ENCODE measurements at places on chromosomes 3 and 15.

DNA sequence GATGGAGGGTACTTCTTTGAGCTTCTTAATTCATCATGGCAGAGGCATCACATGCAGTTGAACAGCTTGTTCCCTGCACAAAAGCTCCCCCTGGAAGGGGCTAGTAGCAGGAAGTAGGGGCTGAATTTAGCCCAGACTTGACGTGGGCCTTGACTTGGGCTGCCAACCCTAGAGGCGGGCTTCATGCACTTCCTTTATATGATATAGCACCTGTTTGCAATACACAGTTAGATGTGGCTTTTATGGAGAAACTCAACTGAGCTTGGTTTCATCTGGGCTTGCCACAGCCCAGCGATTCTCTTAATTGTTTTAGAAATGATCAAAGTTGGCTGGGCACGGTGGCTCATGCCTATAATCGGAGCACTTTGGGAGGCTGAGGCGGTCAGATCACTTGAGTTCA lies 33.7 kb upstream of the ADGRG7 start:
- DNase-seq = no peak

DNA sequence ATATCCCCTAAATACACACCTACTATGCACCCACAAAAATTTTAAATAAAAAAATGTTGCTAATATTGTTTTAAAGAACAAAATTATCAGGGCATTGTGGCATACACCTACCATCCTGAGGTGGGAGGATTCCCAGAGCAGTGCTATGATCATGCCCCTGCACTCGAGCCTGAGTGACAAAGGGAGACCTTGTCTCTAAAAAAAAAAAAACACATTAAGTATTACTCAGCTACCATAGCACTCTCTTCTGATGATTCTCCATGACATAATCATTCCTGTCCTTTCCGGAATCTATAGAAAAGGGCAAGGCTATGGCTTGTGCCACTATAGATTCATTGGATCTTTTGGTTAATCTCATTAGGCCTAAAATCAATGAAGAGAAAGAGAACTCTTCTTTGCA lies 77.4 kb downstream of the ACAP2 start:
- no peak for DNase-seq

- no peak for DNase-seq
Observed at GRCh38 chr3:155093261-155093660, 13.1 kb downstream of the MME start.

DNA sequence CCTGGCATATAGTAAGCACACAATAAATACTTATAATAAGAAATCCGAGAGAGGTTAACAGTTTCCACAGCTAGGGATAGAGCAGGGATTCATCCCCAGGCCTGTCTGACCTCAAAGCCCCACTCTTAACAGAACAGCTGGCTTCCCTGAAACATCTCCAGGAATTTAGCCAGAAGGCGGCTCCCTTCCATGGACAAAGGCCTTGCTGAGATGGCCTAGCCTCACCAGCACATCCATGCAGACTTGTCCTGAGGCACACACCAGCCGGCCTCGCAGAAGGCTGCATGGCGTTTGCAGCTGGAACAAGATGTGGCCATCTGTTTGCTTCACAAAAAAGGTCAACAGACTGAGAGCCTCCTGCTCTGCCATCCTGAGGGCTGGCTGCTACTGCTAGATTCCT lies 245.4 kb downstream of the SLCO3A1 start:
- DNase-seq = peak; percentile 45

DNA sequence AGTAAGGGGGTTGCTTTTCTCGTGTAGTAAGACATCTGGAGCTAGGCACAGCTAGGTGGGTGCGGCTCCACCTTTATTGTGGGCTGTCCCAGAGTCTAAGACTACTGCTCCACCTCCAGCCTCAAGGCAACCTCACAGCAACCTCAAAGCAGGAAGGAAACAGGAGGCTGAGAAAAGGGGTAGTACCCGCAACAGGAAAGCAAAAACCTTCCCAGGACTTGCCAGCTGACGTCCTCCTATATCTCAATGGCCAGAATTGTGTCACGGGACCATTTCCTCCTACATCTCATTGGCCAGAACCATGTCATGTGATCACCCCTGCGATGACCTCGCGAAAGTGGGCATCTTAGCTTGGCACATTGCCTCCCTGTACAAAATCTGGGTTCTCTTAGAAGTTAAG lies 4.3 kb upstream of the GPR160 start:
- no peak for DNase-seq

DNA sequence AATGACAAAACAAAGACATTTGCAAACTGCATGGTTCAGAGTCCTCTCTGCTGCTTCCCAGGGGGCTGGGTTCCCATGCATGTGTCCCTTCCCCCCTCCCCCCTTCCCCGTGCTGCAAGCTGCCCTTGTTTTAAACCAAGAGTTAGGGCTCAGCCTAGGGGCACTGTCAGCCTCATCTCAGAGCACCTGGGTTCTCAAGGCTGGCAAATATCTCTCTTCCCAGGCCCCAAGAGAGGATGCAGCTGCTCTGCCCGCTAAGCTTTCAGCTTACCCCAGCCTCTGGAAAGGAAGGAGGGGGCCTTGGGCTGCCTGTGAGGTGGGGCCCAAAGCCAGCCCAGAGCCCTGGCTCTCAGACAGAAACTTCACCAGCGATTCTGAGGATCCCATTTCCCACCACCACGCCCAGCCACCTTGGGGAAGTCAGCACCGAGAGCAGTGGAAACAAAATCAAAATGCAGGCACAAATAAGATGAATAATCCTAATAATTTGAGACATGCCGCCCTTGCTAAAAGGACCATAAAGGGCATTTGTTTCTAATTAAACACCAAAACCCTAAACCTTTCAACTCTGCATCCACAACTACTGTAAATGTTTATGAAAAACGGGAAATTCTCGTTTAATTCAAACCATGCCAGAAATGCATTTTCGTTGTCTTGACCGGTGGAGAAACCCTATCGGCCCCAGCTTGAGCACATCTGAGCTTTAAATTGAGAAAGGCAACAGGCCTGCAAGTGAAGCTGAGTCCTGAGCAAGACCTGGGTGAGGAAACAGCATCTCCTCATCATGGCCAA lies 67.7 kb upstream of the WNT5A start:
- DNase-seq = peak; percentile 51

DNA sequence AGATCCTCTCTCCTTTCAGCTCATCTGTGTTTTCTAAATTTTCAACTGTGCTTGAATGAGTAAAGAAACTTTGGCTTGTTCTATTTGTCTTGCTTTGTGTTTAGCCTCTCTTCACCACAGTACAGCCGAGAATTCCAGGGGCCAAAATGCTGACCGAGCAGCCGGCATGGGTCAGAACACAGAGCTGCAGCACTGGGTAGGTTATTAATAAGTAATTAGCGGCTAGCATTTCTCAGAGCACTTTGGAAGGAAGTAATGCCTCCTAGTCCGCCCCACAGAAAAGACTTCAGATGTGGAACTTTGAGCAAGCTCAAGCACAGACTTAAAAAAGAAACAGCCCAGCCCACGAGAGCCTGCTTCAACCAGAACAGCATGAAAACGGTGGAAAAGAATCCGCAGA lies 343.9 kb downstream of the ARRDC4 start:
- peak; percentile 24 for DNase-seq

Data from eye (tissue), 1 donor.